SJCRH30 (cell line): ENCODE measurements at places on chromosomes 2 and 18. TPM values are rescaled to one million over a fixed set of nuclear protein-coding genes. Genes with fewer than 3 reads are reported as not detected.

GAREM2 gene
- total RNA-seq, result 4.9 and 5.0 TPM in 2 replicates

ASTL gene
- not detected in 2 replicates for total RNA-seq

ITGA4 gene
- total RNA-seq, result 22.1 and 22.7 TPM in 2 replicates

COPS7B gene
- total RNA-seq, result 42.9 and 45.9 TPM in 2 replicates

LRRC30 gene
- not detected in 2 replicates for total RNA-seq

CCDC102B gene
- total RNA-seq, result 0.51 and 0.91 TPM in 2 replicates

PCBP1 gene
- total RNA-seq, result 81.6 and 88.4 TPM in 2 replicates

RTTN gene
- total RNA-seq, result 21.3 and 22.8 TPM in 2 replicates

WDFY1 gene
- 76.8 and 82.0 TPM in 2 replicates for total RNA-seq

ELOA2 gene
- 0.06 TPM in 1 of 2 replicates, not detected in the other for total RNA-seq

CMPK2 gene
- total RNA-seq, result not detected in 2 replicates

CHRND gene
- total RNA-seq, result 91.0 and 92.4 TPM in 2 replicates

SGPP2 gene
- total RNA-seq, result not detected in 2 replicates

SPP2 gene
- total RNA-seq, result 0.14 TPM in 1 of 2 replicates, not detected in the other

SERPINB2 gene
- not detected in 2 replicates for total RNA-seq

DSG4 gene
- not detected in 2 replicates for total RNA-seq

ITPRIPL1 gene
- total RNA-seq, result 26.4 and 27.1 TPM in 2 replicates

DCC gene
- 0.35 and 1.7 TPM in 2 replicates for total RNA-seq

ASIC4 gene
- total RNA-seq, result 0.46 and 0.67 TPM in 2 replicates

CROCC2 gene
- total RNA-seq, result 0.15 and 0.26 TPM in 2 replicates

DAPL1 gene
- total RNA-seq, result not detected in 2 replicates

CUL3 gene
- total RNA-seq, result 158 and 160 TPM in 2 replicates

DPP10 gene
- not detected in 2 replicates for total RNA-seq

C2orf78 gene
- total RNA-seq, result not detected in 2 replicates

IL36B gene
- not detected in 2 replicates for total RNA-seq

TBC1D8 gene
- 8.8 TPM in 2 replicates for total RNA-seq

GPR45 gene
- 0.13 and 0.43 TPM in 2 replicates for total RNA-seq

AP1S3 gene
- total RNA-seq, result not detected in 2 replicates

POTEI gene
- total RNA-seq, result 0.25 and 0.47 TPM in 2 replicates
